Stimulated activated CD8-positive, alpha-beta memory T cell treated with anti-CD3 and anti-CD28 coated beads, Interleukin-15, amount 100 ng/mL, for 48 hours (primary cell): ENCODE measurements at places on chromosomes 13 and 19.

- no peak for DNase-seq
Measured at GRCh38 chr13:100196375-100196774, 107.5 kb downstream of the PCCA start.

- no peak for DNase-seq
Measured at GRCh38 chr13:88586263-88586662, 915.1 kb downstream of the SLITRK5 start.

DNA sequence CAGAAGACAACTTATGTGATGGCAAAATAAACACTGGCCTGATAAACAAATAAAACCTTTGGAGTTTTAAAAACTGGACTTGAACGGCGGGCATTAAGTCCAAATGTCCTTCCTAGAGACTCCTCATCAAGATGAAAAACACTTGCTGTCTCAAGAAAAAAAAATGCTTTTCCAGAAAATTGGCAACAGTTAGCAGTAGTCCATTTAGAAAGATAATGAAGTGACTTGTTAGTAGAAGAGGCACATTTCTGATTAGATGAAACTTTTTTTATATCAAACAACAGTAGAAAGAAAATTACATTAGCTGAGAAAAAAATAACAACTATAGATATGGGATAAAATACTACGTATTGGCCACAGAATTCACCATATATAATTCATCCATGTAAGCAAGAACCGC, 1750.7 kb upstream of the PCDH20 start:
- no peak for DNase-seq

DNA sequence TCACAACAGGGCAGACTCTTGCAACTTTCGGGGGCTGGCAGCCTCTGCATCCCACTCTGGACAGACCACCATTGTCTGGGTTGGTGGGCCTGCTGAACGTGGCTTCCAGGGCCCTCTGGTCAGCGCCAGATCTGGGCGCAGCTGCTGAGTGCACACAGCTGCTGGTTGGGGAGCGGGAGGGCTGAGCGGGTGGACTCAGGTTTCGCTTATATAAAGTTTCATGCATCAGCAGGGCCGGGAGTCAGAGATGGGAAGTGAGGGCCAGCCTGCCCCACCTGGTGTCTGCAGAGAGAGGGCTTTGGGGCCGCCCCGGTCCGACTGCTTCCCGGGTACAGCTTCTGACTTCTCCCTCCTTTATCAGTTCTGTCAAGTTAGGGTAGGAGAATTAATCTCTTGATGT, 6.9 kb downstream of the ARHGEF7 start:
- no peak for DNase-seq

DNA sequence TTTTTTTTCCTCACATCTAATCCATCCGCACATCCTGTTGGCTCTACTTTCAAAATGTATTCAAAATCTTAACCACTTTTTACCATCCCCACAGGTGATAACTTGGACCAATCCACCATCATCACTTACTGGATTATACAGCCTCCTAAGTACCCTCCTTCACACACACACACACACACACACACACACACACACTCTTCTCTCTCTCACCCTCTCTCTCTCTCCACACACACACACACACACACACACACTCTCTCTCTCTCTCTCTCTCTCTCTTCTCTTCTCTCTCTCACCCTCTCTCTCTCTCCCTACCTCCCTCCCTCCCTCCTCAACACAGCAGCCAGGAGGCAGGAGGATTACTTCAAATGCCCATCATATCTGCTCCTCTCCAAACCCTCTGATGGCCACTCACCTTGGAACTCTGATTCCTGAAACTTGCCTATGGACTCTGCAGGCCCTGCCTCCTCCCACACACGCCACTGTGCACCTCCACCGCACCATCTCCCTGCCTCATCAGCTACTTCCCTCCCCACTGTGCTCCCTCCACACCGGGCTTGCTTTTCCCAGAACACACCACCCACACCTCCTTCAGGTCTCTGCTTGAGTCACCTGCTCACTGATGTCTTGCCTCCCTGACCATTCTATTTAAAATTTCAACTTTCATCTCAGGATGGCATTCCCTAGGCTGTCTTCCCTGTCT, 39.7 kb downstream of the RCBTB2 start:
- no peak for DNase-seq

GRCh38 chr13:72716776-72717175, 10.7 kb downstream of the MZT1 start:
- DNase-seq = no peak

GRCh38 chr13:73090116-73090822, 31.5 kb downstream of the KLF5 start:
- no peak for DNase-seq

- no peak for DNase-seq
Measured at GRCh38 chr19:50723735-50724521, 764 bp downstream of the CLEC11A start.

DNA sequence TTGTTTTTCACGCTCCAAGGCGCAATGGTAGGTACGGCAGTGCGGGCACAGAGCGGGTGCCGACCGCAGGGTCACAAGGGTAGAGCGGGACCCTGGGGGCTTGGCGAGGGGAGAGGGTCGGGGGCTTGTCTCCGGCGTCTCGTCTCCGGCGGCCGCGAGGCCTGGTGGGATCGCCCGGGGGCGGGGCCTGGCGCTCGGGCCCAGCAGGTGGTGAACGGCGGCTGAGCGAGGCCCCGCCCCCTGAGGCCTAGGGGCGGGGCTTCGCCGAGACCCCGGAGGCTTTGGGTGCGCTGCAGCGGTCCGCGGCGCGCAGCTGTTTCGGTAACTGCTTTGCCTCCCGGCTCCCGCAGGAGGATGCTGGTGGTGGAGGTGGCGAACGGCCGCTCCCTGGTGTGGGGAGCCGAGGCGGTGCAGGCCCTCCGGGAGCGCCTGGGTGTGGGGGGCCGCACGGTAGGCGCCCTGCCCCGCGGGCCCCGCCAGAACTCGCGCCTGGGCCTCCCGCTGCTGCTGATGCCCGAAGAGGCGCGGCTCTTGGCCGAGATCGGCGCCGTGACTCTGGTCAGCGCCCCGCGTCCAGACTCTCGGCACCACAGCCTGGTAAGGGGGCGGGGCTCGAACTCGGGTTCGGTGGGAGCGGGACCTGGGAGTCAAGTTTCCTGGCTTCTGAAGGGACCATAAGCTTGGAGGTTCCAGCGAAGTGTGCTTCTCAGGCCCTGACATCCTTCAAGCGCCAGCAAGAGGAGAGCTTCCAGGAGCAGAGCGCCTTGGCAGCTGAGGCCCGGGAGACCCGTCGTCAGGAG, at the start of gene TSEN34:
TSS of gene TSEN34 (plus strand) at position 298 of the 800 bp plus-strand sequence. CDS start at position 355, 57 bp downstream.
- peak; percentile 85 for DNase-seq

- DNase-seq = no peak
Measured at GRCh38 chr13:41991936-41992335, 31.0 kb upstream of the VWA8 start.

DNA sequence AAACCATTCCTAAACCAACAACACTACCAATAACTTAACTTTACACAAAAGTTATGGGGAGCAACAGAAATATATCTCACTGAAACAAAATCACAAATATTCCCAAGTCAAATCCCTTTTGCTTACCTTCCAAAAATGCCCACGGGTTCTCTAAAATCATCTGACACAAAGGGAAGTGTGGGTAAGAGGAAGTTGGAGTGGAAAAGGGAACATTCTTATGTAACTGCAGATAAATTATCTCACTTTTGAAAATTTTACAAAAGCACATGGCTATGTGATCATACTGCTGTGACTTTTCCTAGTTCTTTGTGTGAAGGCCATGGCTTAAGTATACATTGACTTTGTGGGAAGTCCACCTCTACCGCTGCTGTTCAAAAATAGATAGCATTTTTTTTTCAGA, 350.5 kb downstream of the GPC6 start:
- DNase-seq = no peak

GRCh38 chr13:87887459-87888123, 216.4 kb downstream of the SLITRK5 start:
- no peak for DNase-seq

- DNase-seq = no peak
Measured at GRCh38 chr13:97478247-97478646, 44.3 kb downstream of the RAP2A start.

- DNase-seq = no peak
Measured at GRCh38 chr19:46254776-46255175, 25.2 kb downstream of the IGFL1 start.

GRCh38 chr13:113158946-113159345, 498 bp downstream of the PROZ start:
- DNase-seq = no peak

DNA sequence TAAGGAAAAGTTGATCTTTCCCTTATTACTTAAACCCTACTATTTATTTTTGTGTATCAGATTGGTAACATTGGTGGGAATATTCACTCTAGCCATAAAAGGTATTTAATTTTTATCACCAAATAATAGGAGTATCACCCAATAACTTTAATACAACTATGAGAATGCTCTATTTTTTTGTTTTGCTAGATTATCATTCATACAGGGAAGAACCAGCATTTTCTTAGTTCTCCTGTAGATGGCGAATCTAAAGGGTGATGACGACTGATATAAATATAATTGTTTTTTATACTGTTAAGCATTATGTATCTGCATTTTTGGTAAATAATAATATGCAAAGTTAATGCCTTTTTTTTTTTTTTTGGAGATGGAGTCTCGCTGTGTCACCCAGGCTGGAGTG, 7.9 kb upstream of the FRY start:
- no peak for DNase-seq

- DNase-seq = peak; percentile 43
Measured at GRCh38 chr19:33134571-33135041, 2.7 kb downstream of the WDR88 start.

DNA sequence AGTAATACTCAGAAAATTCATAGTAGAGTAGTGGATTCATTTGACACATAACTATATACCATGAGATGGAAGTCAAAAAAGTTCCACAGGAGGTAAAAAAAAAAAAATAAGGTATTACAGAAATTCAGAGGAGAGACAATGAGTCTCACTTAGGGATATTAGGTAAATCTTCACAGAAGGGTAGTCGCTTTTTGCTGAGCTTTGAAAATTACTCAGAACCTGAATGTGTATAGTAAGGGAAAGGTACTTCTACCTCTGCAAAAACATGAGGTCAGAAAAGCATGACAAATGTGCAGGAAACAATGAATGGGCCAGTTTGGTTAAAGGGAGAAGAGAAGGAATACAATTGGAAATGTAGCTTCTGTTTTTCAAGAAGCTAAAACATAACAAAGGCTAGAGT, 250.6 kb downstream of the ITGBL1 start:
- no peak for DNase-seq

GRCh38 chr13:71089056-71089455, 777.9 kb downstream of the DACH1 start:
- DNase-seq = no peak

DNA sequence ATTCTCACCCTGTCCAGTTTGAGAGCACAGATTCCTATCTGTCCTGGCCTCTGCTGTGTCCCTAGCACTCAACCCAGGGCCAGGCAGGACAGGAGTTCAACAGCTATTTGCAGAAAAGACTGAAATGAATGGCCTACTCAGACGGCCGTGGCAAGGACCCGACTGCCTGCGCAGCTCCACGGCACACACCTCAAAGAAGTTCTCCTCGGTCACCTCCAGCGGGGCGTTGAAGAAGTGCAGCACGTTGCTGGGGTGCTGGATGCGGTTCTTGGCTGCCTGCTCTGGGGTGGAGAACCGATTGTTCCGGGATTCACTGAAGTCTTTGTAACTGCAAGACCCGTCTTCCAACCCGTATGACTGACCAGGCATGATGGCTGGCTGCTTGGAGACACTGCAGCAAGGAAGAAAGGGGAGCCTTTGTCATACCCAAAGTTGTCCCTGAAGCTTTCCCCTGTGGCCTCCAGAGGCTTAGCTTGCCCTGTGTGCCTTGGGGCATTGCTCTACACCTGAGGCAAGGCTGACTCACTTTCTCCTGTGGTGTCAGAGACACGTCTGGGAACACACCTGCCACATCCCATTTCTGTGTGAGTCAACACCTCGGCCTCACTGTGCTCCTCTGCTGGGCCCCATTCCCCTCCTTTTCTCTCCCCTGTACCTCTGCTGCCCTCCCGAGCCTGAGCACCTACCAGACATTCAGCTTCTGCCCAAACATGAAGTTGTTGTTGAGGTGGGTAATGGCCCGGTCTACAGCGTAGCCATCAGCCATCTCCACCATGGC, 6.8 kb upstream of the ECH1 start:
- DNase-seq = peak; percentile 59

GRCh38 chr19:17135001-17135853, 59.6 kb downstream of the MYO9B start:
- peak; percentile 10 for DNase-seq

DNA sequence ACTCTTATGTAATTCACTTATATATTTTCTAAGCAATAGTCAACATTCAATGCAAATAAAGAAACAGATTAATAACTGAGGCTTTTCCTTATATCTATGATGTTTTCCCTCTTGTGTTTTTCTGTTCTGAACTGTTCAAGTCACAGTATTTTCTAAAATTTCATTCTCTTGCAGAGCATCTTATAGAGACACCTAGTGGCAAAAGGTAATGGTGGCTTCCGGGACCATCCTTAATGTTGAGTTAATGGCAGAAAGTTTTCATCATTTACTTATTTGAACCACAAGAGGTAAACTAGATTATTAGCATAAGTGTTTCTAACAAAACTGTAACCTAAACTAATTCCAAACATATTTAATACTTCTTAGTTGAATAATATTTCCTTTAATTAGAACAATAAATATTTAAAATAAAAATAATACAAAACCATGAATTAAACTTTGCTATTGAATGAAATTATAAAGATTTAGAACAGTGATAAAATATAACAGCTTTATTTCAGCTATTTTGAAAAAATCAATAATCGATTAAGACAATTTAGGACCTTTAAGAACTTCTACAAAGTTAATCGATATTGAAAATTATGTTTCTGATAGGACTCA, 1.7 kb upstream of the SLITRK5 start:
- DNase-seq = no peak

DNA sequence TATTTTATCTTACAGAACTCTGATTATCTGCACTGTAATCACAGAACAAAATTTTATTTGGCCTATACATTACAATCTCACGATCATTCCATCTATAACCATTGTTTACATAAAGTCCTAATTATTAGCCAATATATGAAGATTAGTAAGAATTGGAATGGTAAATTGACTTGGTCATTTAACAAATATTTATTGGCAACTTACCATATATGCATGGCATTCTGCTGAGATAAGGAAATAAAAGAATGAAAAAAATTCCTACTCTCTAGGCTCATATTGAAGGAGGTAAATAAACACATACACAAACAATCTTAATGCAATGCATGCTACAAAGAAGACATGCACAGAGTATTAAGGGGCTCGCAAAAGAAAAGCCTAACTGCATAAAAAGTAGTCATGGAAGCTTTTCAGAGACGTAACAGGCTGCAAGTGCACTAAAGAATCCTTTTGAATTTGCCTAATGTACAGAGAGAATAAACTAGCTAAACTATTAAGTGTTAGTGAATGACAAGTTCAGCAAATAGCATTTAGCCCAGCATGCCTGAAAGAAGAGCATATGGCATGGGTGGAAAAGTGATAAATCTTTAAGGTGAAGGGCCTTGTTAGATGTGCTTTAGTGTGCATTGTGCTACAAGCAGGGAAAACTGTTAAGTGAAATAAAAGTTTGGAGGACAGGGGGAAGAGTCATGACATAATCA, 1131.1 kb downstream of the PCDH9 start:
- DNase-seq = no peak
